ENCODE measurements at places on chromosomes 12 and 14.
A peak's percentile ranks its signal among the peaks of the same experiment; 100 is the strongest.

DNA sequence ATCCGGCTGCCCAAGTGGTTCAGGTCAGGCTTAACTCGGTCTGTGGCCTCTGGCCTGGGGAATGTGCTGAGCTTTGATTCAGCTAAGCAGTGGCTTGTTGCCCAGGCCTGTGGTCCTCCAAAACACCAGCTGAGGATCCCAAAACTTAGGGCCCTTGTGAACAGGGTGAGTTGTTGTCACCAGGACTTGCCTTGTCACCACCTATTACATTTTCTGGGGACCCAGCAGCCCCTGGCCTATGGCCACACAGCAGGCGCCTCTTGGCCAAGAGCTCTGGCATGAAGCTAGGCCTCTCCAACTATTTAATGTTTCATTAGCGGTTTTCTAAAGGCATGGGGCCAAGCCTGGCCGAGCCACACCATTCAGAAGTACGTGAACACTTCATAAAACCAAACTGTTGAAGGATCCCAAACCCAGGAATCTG lies 343.7 kb downstream of the CACNA1C start:
- H3K27me3 ChIP-seq, result no peaks in the 10 kb centered on the region
- no peak overlapping the region for H3K4me3 ChIP-seq
- H3K4me1 ChIP-seq, result no peaks in the 10 kb centered on the region
- no peak for DNase-seq

DNA sequence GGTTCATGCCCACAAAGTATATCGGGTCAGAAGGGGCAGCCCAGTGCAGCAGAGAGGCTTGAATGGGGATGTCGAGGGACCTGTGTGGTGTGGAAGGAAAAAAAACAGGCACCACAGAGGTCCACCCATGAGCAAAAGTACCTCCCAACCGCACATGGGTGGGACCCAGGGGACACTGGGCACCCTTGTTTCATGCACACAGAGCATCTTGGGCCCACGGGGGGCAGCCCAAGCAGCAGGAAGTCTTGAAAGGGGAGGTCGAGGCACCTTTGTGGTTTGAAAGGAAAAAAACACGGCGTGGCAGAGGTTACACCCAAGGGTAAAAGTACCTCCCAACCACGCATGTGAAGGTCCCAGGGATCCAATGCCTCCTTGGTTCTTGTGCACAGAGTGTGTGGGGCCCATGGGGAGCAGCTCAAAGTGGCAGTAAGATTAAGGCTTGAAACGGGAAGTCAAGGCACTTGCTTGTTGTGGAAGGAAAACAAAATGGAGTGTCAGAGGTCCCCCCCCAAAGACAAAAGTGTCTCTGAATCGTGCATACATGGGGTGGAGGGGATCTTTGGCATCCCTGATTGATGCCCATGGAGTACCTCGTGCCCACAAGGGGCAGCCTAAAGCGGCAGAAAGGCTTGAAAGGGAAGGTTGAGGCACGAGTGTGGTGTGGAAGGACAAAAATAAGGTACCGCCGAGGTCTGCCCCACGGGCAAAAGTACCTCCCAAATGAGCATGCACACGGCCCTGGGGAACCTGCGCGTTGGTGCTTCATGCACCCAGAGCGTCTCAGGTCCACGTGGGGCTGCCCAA lies 575.5 kb downstream of the ALG10 start:
- no peak overlapping the region for H3K4me3 ChIP-seq
- H3K36me3 ChIP-seq, result no peaks in the 10 kb centered on the region
- H3K27ac ChIP-seq, result no peak overlapping the region
- H3K4me1 ChIP-seq, result no peaks in the 10 kb centered on the region
- H3K27me3 ChIP-seq, result no peaks in the 10 kb centered on the region

DNA sequence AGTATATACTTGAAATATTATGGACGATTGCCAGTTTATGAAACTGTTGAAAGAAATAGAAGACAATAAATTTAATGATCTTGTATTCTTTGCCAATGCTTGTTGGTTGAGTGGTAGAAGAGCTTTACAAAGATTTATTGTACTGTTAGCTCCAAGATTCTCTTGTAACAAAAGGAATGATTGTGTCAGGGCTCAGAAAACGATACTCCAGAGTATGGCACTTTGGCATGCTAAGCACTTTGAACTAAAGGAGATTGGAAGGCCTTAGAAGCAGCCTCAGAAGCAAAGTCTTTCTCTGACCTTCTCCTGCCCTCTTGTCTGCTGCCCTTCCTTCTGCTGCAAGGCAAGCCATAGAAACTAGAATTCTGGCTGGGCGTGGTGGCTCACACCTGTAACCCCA lies 4.2 kb upstream of the NGDN start:
- no peak overlapping the region for H3K27ac ChIP-seq
- H3K4me1 ChIP-seq, result peaks cover 11% of the 10 kb centered on the region

DNA sequence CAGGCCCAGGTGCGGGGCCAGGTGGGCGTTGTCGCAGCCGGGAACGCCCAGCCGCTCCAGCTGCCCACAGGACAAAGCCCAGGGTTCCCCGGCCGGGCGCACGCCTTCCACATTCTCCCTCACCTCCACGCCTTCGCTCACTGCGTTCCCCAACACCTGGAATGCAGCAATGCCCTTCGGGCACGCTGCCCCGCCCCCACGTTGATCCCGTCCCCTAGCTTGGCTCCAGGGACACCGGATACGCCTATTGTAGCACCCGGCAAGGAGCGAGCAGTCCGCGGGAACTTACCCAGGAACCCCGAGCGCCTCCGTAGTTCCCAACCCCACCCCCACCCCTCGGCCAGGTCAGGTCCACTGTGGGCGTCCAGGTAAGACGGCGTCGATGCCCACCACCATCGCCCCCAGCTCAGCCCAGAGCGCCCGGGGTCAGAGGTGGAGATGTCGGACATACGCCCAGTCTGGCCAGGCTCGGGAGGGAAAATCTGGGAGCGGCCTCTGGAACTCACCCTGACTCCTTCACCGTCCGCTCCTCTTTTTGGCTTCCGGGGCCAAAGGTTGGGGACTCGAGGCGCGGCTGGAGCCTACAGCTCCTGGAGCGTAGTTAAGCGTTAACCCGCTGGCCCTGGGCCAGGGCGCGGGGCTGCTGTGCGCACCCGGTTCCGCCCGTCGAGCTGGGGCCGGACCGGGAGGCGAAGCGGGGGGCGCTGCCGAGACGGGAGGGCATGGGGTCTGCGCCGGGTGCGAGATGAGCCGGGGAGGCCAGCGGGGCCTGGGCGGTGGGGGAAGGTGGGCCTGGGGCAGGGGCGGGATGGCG lies 594 bp upstream of the CEP170B start:
- no peaks in the 10 kb centered on the region for H3K36me3 ChIP-seq
- no peaks in the 10 kb centered on the region for H3K27me3 ChIP-seq
- peaks cover 9% of the 10 kb centered on the region for H3K4me1 ChIP-seq
- peak overlapping the region; percentile 32 for H3K4me3 ChIP-seq

DNA sequence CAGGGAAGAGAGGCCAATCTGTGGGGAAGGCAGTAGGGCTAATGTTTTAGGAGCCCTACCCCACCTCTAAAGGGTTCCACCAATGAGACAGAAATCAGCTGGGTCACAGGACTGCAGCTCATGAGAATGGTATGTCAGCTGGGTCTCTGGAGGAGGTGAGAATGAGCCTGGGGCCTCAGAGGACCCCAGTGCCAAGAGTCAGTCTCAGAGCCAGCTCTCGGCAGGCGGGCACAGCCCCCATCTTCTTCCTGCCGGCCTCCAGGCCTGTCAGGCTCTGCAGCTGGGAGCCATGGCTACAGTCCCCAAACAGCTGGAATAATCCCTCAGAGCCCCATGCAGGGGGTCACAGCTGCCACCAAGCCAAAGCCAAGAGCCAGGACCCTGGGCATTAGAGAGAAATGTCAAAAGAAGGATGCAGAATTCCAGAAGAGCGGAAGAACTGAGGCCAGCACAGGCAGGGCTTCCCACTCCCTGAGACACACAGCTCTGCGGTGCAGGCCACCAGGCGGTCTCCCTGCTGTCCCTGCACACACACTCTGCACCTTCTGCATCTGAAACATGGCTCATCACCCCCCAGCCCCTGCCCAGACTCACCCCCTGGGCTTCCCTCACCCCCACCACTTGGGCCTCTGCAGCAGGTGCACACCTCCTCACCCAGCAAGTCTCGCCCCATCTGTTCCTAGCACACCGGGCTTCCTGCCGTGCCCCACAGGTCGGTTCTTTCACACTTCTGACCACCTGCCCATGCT lies 26.0 kb downstream of the ITPK1 start:
- no peaks in the 10 kb centered on the region for H3K4me1 ChIP-seq
- H3K4me3 ChIP-seq, result no peak overlapping the region
- no peaks in the 10 kb centered on the region for H3K27me3 ChIP-seq
- DNase-seq, result no peak
- no peak overlapping the region for H3K27ac ChIP-seq
- H3K36me3 ChIP-seq, result no peaks in the 10 kb centered on the region

- H3K4me1 ChIP-seq, result peaks cover 7% of the 10 kb centered on the region
- no peak overlapping the region for H3K27ac ChIP-seq
- no peak for DNase-seq
Measured at GRCh38 chr12:66119870-66120241, 10.7 kb downstream of the LLPH start.

DNA sequence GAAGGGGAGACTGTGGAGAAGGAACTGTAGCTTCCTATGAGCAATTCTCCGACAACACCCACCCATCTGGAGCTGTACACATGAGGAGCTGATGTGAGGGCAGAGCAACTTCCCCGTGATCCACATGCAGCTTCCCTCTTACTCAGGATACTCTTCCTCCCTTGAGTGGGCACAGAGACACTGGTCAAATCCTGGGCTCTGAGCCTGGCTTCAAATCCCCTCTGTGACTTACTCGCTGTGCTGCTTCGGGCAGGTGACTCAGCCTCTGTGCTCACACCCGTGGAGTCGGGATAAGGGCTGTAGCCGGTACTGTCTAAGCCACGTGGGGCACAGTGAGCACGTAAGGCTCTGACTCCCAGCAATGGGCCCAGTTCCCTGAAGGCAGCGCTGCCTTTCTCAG lies 31.1 kb downstream of the ZFYVE21 start:
- H3K4me3 ChIP-seq, result no peak overlapping the region
- peaks cover 3% of the 10 kb centered on the region for H3K36me3 ChIP-seq
- no peak for DNase-seq
- H3K27ac ChIP-seq, result no peak overlapping the region
- H3K27me3 ChIP-seq, result no peaks in the 10 kb centered on the region

DNA sequence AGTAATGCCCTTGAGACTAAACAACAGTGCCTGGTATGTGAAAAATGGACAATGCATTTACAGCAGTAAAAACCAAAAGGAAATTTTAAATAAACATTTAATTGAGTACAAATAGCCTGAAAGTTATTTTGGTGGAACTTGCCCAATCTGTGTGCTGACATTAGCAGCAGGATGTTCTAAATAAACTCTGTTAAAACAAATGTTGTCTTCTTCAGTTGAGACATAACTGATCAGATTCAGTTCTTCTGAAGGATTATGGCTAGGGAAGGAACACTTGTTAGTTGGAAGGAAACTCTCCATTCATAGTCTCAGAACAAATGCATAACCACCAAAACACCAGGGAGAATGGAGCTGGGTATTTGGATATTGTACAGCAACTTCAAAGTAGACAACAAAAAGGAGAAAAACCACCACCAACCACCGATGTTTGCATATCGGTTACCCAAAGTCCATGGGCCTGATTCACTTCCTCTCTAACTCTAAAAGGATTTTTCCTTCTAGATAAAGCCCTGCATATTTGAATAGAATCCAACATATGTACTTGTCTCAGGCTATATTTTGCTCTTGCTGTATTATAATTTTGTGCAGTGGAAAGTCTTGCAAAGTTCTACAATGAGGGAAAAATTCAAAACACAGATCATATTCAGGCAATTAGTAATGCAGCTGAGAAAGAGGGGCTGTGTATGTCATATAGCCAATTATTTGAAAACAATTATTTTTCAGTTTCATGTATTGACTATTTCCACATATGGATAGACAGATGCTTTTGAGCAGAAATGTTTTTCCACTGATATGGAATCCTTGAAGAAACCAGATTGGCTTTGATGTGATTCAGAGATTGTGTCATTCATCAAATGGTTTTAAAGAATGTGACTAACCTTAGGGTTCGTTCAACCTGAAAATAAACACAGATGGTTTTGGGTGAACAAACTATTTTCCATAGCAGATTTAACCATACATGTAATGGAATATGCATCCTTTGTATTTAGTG lies 152.2 kb upstream of the BMP4 start:
- no peak for DNase-seq
- H3K4me1 ChIP-seq, result no peaks in the 10 kb centered on the region
- no peak overlapping the region for H3K4me3 ChIP-seq
- H3K27ac ChIP-seq, result no peak overlapping the region

DNA sequence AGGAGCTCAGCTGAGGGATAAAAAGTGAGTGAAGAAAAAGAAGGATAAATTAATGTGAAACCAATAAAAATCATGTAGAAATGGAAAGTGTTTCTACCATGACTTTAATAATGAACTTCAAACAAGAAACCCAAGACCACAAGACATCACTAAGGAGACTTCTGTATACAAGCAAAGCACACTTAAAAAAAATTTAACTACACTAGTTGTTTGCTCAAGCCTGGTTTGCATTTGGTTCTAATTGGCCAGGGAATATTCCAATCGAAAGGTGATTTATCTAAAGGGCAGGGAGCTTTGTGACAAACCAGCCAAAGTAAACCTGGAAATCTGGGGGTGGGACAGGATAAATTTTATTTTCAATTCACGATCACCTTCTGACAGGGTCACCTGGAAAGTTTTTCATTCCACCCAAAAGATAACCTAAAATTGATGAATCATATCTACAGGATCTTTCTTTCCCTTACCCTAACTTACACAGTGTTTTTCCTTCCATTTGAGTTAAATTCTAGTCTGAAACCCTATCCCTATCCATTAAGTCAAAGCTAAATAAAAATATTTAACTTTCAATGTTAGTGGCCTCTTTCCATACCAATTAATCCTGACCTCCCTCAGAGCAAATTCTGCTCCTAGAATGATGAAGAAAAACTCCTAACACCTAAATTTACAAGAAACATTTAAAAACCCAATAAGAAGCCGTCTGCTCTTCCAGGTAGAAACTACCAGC lies 2.6 kb downstream of the EGLN3 start:
- no peak overlapping the region for H3K4me3 ChIP-seq
- DNase-seq, result no peak
- no peaks in the 10 kb centered on the region for H3K36me3 ChIP-seq
- H3K4me1 ChIP-seq, result no peaks in the 10 kb centered on the region
- no peaks in the 10 kb centered on the region for H3K27me3 ChIP-seq
- peak overlapping the region; percentile 53 for H3K27ac ChIP-seq

DNA sequence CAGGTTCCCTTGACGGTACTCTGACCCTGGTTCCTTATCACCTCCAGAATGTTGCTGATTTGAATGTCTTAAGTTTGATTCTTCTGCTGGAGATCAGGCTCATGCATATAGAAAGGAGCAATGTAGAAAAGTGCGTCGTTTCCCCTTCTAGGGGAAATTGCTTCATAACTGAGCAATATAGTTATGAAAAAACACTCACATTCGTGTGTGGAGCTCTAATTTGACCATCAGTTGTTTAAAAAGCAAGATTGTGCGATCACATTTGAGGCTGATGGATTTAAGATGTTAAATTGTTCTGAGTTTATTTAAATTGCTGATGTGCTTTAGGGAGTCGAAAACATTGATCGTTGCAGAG lies 19.2 kb downstream of the PELI2 start:
- H3K4me1 ChIP-seq, result no peaks in the 10 kb centered on the region
- no peak for DNase-seq
- H3K36me3 ChIP-seq, result no peaks in the 10 kb centered on the region
- peaks cover 5% of the 10 kb centered on the region for H3K27me3 ChIP-seq
- H3K27ac ChIP-seq, result no peak overlapping the region

- no peak overlapping the region for H3K4me3 ChIP-seq
- H3K4me1 ChIP-seq, result no peaks in the 10 kb centered on the region
- no peaks in the 10 kb centered on the region for H3K36me3 ChIP-seq
- DNase-seq, result no peak
- H3K27ac ChIP-seq, result no peak overlapping the region
- no peaks in the 10 kb centered on the region for H3K27me3 ChIP-seq
Measured at GRCh38 chr14:44339862-44340261, 167.2 kb downstream of the FSCB start.

Measured in CD8-positive, alpha-beta memory T cell (primary cell).